A172 (cell line): ENCODE measurements at places on chromosomes 1 and 21.

DNA sequence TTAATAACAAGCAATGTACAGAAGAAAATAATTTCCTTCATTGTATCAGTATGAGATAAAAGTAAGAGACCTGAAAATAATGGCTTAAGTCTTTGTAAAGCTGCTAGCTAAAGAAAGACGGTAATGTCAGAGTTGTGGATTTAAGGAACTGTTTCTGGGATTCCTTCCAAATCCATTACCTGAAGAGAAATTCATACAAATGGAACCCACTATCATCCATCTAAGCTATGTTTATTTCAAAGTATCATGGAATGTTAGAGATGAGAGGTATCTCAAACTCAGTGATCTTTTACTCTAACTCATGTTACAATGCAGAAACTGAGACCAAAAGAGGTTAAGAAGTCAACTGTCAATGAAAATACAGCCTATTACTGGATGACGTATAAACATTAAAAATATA lies 197.7 kb downstream of the DENND1B start:
- no peak for DNase-seq

GRCh38 chr1:28132171-28133167 lies 44.0 kb downstream of the PTAFR start:
- no peak for DNase-seq

GRCh38 chr1:208524376-208524775 lies 280.2 kb upstream of the PLXNA2 start:
- no peak for DNase-seq

DNA sequence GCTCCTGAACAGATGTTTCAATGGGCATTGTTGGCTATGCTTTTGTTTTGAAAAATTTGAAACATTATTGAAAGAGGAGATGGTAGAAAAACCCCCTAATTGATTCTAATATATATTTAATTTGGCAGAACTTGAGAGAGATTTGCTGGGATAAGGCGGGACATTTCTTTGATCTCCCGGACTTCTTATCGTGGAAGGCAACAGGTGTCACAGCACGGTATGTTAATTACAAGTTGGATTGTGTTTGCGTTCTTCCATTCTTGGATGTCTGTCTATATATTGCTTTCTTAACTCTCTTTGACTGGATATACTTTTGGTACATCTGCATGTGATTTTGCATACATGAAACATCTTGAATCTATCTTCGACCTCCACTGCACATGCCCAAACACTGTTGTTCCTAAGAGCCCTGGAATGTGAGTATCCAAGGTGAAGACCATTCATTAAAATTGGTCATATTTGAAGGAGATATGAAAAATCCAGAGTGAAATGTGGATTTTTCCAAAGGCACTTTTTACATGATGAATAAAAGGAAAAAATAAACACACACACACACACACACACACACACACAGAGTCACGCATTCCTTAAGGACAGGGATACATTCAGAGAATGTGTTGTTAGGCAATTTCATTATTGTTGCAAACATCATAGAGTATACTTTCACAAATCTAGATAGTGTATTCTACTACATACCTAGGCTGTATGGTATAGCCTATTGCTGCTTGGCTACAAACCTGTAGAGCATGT lies 81.9 kb downstream of the FGGY start:
- no peak for DNase-seq

GRCh38 chr1:210407207-210407886 lies 78.6 kb downstream of the HHAT start:
- peak; percentile 81 for DNase-seq

- no peak for DNase-seq
Observed at GRCh38 chr1:228274452-228275178, 66.8 kb downstream of the OBSCN start.

DNA sequence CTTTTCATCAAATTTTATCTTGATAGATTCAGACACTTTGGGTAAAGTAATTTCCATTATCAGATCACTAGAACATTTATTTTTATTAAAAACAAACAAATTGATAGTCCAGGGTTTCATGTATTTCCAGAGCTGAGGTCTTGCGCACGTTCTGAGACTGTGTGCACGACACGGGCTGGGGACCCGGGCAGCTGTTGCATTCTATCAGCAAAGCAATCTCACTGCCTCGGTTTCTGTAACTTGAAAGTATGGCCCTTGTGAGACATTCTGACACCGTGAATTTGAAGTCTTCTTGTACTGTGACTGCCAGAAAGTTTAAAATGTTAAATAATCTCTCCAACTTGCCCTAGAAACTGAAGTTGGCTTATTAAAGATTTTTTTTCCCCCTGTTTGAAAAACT lies 746.9 kb upstream of the ADGRL2 start:
- DNase-seq, result no peak

DNA sequence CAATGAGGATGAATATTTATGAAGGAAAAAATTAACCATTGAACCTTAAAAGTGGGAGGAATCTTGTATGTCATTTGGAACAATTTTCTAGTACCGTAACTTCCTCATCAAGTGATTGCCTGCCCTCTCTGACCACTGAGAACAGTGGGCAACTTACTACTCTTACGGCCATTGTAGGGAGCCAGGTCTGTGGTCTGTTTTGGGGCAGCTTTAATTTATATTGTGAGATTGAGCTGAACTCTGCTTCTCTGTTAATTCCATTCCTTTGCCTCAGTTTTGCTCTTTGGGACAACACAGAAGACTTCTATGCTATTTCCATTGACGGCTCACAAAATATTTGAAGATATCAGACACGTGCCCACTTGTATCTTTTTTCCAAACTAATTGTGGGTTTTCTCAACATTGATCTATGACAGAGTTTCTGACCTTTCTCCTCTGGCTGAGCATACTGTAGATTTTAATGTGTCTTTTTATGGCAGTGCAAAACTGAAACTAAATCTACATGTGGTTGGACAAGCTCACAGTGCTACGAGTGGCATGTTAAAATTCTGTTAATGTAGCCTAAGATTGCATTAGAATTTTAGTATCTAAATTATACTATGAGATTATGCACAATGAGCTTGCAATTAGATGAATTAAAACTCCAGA lies 27.8 kb upstream of the ZNF281 start:
- DNase-seq, result peak; percentile 7

GRCh38 chr1:63864224-63864641 lies 90.4 kb downstream of the ROR1 start:
- DNase-seq, result no peak

- DNase-seq, result no peak
Observed at GRCh38 chr1:167110586-167110985, 16.7 kb downstream of the STYXL2 start.

- DNase-seq, result no peak
Observed at GRCh38 chr1:19068639-19069276, 112.3 kb upstream of the IFFO2 start.

DNA sequence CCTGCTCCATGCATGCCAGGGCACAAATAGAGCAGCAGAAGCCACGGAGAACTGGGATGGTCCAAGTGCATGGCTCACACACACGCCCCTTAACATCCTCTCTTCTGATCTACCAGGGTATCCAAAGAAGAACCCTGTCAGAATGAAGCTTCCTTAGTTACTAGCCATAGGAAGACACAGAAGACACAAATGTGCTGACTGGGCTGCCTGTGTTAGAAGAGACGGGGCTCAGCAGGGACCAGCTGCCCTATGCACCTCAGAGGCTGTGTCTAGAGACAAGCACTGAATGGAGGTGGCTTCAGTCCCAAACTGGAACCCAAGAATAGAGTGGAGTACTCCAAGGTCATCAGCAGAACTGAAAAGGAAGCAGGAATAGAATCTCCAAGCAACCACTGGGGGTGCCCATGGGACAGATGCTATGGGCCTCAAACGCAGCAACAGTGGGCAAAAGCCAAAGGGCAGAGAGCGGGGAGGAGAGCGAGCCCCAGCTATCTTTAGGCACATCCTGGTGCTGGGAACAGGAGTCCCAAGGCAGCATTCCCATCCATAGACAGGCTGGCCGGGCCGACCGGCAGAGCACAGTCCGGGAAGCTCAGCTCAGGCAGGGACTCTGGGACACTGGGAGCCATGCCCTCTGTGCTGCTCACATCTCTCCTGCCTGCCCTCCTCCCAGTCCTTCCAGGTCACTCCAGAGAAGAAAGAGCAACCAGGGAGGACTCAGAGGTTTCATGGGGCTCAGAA lies 9.5 kb downstream of the SLC6A9 start:
- no peak for DNase-seq

GRCh38 chr1:34681480-34682451 lies 73.1 kb upstream of the GJB5 start:
- peak; percentile 12 for DNase-seq

- no peak for DNase-seq
Observed at GRCh38 chr1:168083456-168084325, 53.0 kb downstream of the GPR161 start.

- DNase-seq, result no peak
Observed at GRCh38 chr1:100528871-100529270, 9.1 kb upstream of the GPR88 start.

DNA sequence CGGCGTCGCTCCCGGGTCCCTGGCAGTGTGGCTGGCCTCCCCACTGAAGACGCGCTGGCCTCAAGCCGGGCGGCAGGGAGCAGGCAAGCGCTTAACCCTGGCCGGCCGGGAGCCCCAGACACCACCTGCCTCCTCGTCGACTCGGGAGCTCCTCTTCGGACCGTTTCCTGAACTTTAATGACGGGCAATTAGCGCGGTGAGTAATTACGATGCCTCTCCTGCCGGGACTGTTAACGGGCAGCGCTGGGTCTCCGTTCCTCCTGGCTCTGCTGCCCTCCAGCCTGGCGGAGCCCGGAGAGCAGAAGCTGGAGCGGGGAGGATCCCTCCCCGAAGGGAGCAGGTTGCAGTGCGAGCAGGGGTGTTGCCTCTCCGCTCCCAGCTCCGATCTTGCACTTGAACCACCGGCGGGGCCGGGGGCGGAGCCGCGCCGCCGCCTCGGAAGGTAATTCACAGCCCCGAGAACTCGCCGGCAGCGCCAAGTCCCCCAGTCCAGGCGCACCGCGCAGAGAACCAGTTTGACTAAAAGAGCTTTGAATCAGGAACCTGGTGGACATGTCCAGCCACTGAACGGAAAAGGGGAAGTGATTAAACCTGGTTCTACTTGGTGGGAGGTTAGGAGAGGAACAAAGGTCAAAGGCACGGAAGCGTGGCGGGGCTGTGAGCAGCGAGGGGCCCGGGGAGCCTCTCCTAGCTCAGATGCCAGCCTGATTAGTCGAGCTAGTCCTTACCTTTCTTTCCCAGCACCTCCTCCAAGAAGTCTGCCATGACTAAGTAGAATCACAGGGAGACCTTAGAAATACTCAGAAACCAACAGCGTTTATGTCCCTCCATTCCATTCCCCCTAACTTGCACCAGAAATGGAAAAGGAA lies 18.3 kb upstream of the PLEKHA6 start:
- peak; percentile 30 for DNase-seq

DNA sequence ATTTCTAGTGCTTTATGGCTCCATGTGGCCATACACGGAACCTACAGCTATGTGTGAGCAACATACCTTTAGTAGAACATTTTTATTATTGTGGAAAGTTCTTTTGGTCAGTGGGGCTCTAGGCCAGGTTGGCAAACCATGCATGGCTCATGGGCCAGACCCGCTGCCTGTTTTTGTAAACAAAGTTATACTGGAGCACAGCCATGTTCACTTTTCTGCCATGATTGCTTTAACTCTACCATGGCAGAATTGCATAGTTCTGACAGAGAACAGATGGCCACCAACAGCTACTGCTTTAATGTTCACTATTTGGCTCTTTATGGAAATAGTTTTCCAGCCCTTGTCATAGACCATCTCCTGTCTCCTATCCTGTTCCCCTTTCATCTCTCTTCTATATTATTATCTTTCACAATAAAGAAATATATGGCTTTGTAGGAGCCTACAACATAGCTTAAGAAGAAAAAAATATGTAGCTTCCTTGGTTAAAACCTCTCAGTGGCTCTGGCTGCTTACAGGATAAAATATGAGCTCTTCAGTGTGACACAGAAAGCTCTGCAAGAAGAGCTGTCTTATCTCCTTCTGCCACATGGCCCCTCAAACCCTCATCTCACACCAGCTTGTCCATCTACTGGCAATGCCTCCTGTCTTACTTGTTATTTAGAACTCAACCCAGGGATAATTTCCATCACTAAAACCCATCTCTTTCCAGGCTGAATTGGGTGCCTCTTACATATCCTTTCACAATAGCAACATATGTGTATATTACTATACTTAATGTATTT lies 54.6 kb upstream of the RWDD3 start:
- no peak for DNase-seq

DNA sequence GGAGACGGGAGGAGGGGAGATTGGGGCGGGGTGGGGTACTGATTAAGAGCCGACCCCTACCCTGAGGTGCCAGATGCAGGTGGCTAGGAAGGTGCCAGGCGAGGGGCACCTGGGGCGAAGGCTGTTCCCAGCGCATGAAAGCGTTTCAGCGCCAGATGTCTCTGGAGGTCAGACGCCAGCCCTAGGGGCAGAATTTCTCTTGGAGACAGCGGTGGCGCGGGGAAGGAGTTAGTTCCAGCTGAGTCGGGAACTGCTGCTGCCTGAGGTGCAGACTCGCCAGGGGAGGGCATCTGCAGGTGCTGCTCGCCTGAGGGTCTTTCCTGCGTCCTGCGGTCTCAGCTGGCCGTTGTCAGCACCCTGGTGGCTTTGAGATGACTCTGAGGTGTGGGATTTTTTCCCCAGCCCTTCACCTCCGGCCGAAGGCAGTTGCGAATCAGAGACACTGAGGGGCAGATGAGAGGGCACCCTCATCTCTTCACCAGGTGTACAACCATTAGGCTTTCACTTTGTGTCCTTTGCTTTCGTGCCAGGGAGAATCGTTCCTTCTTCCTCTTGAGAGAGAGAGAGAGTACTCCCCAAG lies 539 bp downstream of the CGN start:
- DNase-seq, result peak; percentile 53

DNA sequence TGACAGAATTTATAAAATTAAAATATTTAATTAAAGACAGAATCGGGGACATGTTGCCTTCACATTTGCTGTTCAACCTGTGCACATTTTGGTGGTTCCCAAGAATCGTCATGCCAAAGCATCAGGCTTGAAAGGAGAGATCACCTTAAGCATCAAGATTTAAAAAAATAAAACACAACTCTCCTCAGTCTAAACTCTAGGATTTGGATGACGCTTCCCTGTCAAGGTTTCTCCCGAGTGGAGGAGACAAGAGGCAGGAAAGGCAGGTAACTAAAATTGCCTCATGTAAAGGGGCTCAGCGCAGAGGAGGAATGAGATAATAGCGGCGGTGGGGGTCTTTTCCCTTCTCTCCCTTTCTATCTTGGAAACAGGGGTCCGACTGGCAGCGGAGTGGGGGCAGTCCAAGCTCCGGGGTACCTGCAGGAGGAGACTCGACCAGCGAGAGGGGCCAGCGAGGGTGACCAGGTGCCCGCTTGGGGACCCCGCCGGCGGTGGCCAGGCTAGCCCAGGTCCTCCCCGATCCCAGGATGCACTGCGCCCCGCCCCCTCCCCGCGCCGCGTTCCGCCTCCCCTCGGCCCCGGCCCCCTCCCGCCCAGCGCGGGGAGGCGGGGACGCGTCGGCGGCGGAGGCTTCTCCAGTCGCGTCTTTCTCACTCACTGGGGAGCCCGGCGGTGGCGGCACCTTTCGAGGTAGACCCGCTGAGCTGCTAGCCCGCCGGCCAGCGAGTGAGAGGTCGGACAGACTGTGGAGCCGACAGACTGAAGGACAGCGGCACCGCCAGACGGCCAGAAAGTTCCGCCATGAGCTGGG lies at the start of gene FNBP1L:
TSS of gene FNBP1L (plus strand) at position 638 of the 811 bp plus-strand sequence. CDS start at position 802, 164 bp downstream.
- peak; percentile 50 for DNase-seq

- no peak for DNase-seq
Observed at GRCh38 chr1:64896551-64896950, 69.8 kb downstream of the JAK1 start.
